ENCODE measurements at places on chromosomes 12 and 14.

GRCh38 chr12:4224206-4224889 is 49.2 kb upstream of the CCND2 start:
- no peak for DNase-seq

GRCh38 chr12:53860426-53861345 is 77.9 kb upstream of the HOXC13 start:
- no peak for DNase-seq

- no peak for DNase-seq
Observed at GRCh38 chr14:66442953-66443571, 43.1 kb upstream of the CCDC196 start.

- DNase-seq: peak; percentile 73
Observed at GRCh38 chr14:77039285-77040058, 11.0 kb upstream of the IRF2BPL start.

DNA sequence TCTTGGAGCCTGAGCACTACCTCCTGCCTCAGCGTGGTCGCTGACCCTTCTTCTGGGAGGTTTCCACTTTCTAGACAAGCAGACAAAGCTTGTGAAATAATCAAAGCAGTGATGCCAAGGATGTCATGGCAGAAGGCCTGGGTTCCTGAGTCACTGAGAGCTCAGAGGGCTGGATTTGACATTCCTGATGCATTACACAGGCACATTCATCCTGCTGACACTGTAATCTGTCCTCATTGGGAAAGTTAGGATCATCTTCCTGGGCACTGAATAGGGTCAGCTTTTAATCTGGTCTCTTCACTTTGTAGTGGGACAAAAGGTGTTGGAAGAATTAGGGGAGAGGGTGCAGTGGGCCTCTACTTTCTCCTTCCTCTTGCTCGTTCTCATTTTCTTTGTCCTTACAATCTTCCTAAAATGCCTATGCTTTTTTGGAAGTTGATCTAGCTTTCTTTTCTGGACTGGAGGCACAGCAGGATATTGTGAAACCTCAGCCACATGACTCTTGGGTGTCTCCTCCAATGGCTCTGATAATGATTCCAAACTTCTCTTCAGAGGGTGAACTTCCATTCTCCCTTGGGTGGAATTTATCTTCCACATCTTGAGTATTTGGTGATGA is 29.6 kb downstream of the EEA1 start:
- peak; percentile 98 for DNase-seq

- no peak for DNase-seq
Observed at GRCh38 chr14:35361141-35361480, 43.4 kb downstream of the NFKBIA start.

- no peak for DNase-seq
Observed at GRCh38 chr12:90015228-90015627, 306.6 kb upstream of the ATP2B1 start.

DNA sequence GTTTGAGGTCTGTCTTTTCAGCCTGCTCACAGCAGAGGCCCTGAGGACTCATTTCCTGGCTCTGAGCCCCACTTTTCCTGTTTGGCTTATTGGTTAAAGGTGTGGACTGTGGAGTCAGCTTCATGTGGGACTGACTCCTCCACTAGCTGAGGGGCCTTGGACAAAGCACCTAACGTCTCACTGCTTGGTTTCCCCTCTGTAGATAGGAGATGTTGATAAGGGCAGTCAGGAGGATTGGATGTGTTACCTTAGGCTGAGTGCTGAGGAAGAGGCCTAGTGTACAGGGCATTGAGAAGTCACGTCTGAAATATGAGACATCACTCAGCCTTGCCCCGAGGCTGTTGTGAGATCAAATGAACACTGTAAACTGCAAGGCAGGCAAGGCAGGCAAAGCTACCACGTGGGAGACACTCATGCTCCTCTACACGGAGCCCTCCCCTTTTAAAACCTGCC is 27.1 kb upstream of the TCL1A start:
- no peak for DNase-seq

DNA sequence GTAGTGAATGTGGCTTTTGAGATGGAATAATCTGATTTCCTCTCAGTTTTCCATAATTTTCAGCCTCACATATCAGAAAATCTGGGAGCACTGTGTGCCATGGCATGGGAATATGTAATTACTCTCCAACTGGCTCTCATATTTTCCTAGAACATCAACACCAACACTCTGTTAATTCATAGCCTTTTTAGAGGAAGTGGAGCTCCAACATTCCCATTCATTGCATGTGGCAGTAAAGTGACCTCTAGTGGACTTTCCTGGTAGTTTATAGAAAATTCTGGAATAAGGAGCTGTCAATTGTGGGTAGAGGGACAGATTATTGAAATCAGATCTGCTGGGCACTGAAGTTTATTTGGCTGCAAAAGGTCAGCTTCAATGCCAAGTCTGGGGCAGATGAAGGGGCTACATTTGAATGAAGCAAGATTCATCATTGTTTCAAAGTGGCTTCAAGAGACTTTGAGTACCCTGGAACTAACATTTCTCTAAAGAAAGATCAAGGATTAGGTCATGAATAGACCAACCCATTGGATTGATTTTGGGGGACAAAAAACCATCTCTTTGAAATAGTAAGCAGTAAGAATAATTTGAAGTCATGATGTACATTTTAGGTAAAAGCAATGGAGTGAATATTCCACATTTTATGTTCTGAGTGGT is 23.6 kb upstream of the USP44 start:
- DNase-seq: peak; percentile 24

- DNase-seq: no peak
Observed at GRCh38 chr14:76237349-76237990, 85.7 kb downstream of the GPATCH2L start.

DNA sequence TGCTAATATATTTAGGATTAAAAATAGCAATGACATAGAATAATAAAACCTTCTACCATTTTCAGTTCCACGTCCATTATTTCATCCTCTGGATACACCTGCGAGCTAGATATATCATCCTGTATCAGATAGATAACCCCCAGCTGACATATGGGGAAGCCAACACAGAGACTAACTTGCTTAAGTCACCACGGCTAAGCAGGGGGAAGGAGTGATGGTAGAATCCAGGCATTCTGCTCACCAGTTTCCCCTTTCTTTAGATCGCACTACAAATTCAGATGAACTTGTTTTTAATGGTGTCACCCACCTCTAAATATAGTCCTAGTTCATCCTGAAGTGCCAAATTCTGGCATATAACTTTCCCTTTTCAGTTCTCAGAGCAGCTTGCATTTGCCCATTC is 110.1 kb downstream of the TXNDC16 start:
- DNase-seq: no peak

DNA sequence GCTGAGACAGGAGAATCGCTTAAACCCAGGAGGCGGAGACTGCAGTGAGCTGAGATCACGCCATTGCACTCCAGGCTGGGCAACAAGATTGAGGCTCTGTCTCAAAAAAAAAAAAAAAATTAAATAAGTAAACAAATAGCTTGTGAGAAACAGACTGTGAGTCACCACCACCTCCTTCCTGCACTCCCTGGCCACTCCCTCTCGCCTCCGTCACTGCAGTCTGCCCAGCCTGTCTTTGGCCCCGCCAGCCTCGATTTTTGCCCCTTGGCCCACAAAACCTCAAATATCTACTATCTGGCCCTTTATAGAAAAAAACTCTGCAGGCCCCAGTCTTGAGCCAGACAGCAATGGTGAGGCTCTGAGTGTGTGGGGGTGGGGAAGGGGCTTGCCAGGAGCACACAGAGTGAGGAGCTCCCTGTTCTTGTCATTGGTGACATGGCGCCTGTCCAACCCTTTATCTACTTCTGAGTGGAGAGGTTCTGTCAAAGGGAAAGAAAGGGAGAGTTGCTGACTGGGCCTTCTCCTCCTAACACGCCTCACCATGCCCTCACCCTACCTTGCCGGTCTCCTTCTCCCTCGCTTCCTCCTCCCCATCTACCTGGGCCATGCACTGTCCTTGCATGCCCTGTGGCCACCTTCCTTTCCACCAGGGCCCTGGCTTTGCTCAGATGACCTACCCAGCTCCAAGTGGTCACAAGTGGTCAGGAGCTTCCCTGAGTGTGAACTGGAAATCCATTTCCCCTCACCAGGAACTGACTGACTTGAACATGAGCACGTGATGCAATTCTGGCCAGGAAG is 22.1 kb downstream of the LGMN start:
- DNase-seq: peak; percentile 86

- DNase-seq: no peak
Observed at GRCh38 chr14:68772761-68773381, 20.0 kb downstream of the ZFP36L1 start.

GRCh38 chr14:103621860-103622259 is 7.2 kb upstream of the KLC1 start:
- DNase-seq: no peak

DNA sequence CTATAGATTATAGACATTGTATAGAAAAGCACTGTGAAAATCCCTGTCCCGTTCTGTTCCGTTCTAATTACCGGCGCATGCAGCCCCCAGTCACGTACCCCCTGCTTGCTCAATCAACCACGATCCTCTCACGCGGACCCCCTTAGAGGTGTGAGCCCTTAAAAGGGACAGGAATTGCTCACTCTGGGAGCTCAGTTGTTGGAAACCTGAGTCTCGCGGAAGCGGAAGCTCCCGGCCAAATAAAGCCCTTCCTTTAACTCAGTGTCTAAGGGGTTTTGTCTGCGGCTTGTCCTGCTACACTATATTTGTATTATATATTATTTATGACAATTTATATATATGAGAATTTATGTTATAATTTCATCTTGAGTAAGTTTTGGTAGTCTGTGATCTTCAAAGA is 213.6 kb upstream of the AMIGO2 start:
- DNase-seq: no peak

GRCh38 chr14:53955671-53956426 is 776 bp downstream of the BMP4 start:
- DNase-seq: peak; percentile 22

- no peak for DNase-seq
Observed at GRCh38 chr12:496736-497135, 37.0 kb downstream of the B4GALNT3 start.

DNA sequence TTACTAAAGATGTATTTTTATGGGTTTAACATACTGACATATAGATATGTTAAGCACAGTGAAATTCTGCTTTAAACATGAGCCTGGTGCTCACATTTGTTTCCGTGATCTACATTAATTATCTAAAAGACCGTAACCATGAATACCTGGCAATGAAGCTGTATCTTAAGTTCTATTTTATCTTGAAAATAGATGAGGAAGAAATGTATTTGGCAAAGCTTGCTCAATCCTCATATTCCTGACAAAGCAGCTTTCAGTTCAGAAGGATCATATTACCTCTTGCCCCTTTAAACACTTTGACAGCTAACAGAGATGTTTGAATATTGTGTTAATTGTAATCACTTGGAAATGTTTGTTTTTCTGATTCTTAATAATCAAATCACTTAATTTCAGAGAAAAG is 9.8 kb downstream of the EPYC start:
- DNase-seq: no peak

Data from fibroblast of gingiva (primary cell).